ENCODE measurements at places on chromosomes 3 and 15. TPM values are rescaled to one million over a fixed set of nuclear protein-coding genes. Genes with fewer than 3 reads are reported as not detected.

CDC25A gene
- total RNA-seq, result 32.5 TPM

CAMK2N2 gene
- total RNA-seq, result 0.18 TPM

FEZF2 gene
- not detected for total RNA-seq

ECT2 gene
- 40.6 TPM for total RNA-seq

GRCh38 chr3:46321461-46322104 lies 32.3 kb upstream of the CCR2 start:
- no peak overlapping the region for H3K27ac ChIP-seq
- no peaks in the 10 kb centered on the region for H3K36me3 ChIP-seq
- H3K27me3 ChIP-seq, result peaks cover 24% of the 10 kb centered on the region
- H3K4me3 ChIP-seq, result no peak overlapping the region

GRCh38 chr15:80342148-80342547 lies 62.0 kb upstream of the ARNT2 start:
- H3K27ac ChIP-seq, result no peak overlapping the region
- no peaks in the 10 kb centered on the region for H3K4me1 ChIP-seq
- no peak overlapping the region for H3K4me3 ChIP-seq
- no peak for DNase-seq

DNA sequence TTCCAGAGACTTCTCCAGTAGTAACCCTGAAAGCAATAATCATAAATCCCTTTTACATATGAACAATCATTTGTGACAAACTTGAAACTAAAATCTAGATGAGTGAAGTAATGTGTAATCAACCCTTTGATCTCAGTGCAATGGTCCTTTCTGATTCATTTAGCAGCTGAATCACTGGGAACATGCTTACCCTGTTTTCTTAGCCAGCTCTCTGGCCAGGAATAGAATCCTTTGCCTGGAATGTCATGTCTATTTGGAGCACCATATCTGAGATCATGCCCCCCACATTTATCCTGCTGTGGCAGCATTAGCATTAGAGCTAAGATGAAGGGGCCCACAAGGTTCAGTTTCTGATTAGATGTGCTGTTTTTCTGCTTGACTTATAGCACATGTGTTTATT lies 309.8 kb downstream of the OXSM start:
- H3K27me3 ChIP-seq, result no peaks in the 10 kb centered on the region
- H3K36me3 ChIP-seq, result no peaks in the 10 kb centered on the region
- H3K27ac ChIP-seq, result no peak overlapping the region
- DNase-seq, result no peak
- no peak overlapping the region for H3K4me3 ChIP-seq

- no peak overlapping the region for H3K4me3 ChIP-seq
- no peak for DNase-seq
- H3K27me3 ChIP-seq, result no peaks in the 10 kb centered on the region
- H3K27ac ChIP-seq, result no peak overlapping the region
- no peaks in the 10 kb centered on the region for H3K4me1 ChIP-seq
These were observed 252.0 kb upstream of the VEPH1 start for GRCh38 chr3:157755233-157755632.

DNA sequence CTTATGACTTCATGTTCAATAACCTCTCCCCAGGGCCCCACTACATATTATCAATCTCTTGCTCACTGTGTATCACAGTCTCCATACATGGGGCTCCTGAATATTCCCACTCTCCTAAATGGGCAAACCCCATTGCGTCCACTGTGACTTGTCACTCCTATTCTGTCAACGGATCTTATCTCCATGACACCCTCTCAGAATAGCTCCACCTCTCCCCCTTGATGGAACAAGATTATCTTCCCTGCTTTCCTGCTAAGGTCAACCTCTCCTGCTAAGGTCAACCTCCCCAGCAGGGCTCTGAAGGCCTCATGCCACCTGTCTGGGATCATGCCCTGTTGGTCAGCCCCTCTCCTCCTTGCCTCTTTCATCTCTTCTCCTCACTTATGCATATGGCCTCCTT lies 1.8 kb downstream of the CLDN18 start:
- no peak overlapping the region for H3K27ac ChIP-seq
- no peak overlapping the region for H3K4me3 ChIP-seq
- H3K4me1 ChIP-seq, result no peaks in the 10 kb centered on the region

GRCh38 chr3:60325610-60326170 lies 925.6 kb downstream of the FHIT start:
- no peak overlapping the region for H3K27ac ChIP-seq
- no peaks in the 10 kb centered on the region for H3K4me1 ChIP-seq
- no peak overlapping the region for H3K4me3 ChIP-seq
- no peak for DNase-seq
- no peaks in the 10 kb centered on the region for H3K36me3 ChIP-seq

GRCh38 chr15:80309769-80310384 lies 57.9 kb upstream of the CTXND1 start:
- H3K27me3 ChIP-seq, result peaks cover 24% of the 10 kb centered on the region
- no peaks in the 10 kb centered on the region for H3K4me1 ChIP-seq
- H3K4me3 ChIP-seq, result no peak overlapping the region
- H3K36me3 ChIP-seq, result no peaks in the 10 kb centered on the region
- DNase-seq, result no peak

- H3K27me3 ChIP-seq, result peaks cover 25% of the 10 kb centered on the region
- H3K4me3 ChIP-seq, result no peak overlapping the region
- no peak overlapping the region for H3K27ac ChIP-seq
- no peaks in the 10 kb centered on the region for H3K4me1 ChIP-seq
- no peaks in the 10 kb centered on the region for H3K36me3 ChIP-seq
These were observed 216.6 kb upstream of the IL12A start for GRCh38 chr3:159771865-159772611.

- H3K4me3 ChIP-seq, result no peak overlapping the region
- no peak overlapping the region for H3K27ac ChIP-seq
- no peak for DNase-seq
These were observed 388.6 kb downstream of the GABRG3 start for GRCh38 chr15:27359586-27359985.

- no peak overlapping the region for H3K27ac ChIP-seq
- H3K4me3 ChIP-seq, result no peak overlapping the region
- DNase-seq, result no peak
- no peaks in the 10 kb centered on the region for H3K36me3 ChIP-seq
- peaks cover 2% of the 10 kb centered on the region for H3K27me3 ChIP-seq
These were observed 36.9 kb downstream of the THRB start for GRCh38 chr3:24457719-24458118.

DNA sequence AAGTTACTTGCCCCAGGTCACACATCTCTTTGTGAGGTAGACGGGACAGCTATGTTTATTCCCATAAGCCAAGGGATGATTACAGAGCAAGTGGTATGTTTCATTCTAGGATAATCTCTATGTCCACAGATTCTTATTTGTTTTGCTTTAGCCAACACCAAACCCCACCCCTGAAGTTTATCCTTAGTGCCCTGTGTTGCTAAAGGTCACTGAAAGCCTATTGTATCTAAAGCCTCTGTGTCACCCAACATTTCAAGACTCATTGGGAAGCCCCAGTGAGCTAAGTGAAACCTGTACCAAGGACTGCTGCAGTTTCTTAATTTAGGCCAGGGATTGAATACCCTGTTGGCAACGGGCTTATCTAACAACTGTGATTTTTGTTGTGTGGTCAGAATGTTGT lies 135.6 kb downstream of the ADAMTS9 start:
- H3K4me3 ChIP-seq, result no peak overlapping the region
- H3K27me3 ChIP-seq, result peaks cover 9% of the 10 kb centered on the region
- DNase-seq, result no peak
- no peaks in the 10 kb centered on the region for H3K36me3 ChIP-seq
- no peak overlapping the region for H3K27ac ChIP-seq
- H3K4me1 ChIP-seq, result no peaks in the 10 kb centered on the region

DNA sequence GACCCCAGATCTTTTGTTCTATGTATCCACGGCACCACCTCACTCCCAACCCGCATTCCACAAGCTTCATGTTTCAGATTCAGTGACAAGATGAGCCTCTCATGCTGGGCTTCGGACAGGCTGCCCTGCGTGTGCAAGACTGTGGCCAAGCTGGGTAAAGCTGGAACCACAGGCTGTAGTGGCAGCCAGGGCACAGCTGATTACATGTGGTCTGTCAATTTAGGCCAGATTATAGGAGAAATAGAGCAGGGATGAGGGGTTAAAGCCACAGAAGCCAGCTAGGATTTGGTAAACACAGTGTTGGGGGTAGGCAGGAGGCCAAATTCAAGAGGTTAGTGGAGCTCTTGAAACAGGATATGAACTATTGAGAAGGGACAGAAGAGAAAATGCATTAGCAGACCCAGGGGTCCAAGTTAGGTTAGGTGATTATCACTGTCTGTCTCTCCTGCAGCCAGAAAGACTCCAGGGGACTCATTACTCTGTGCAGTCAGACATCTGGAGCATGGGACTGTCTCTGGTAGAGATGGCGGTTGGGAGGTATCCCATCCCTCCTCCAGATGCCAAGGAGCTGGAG lies 12.9 kb downstream of the SNAPC5 start:
- no peaks in the 10 kb centered on the region for H3K27me3 ChIP-seq
- H3K27ac ChIP-seq, result peak overlapping the region; percentile 63
- no peak overlapping the region for H3K4me3 ChIP-seq
- no peaks in the 10 kb centered on the region for H3K4me1 ChIP-seq
- H3K36me3 ChIP-seq, result peaks cover 39% of the 10 kb centered on the region
- no peak for DNase-seq

GRCh38 chr15:58163985-58164384 lies 25.8 kb downstream of the AQP9 start:
- H3K4me3 ChIP-seq, result no peak overlapping the region
- no peak for DNase-seq
- H3K27me3 ChIP-seq, result peaks cover 27% of the 10 kb centered on the region
- no peaks in the 10 kb centered on the region for H3K36me3 ChIP-seq
- no peaks in the 10 kb centered on the region for H3K4me1 ChIP-seq
- H3K27ac ChIP-seq, result no peak overlapping the region

GRCh38 chr15:60047701-60048100 lies 43.6 kb downstream of the FOXB1 start:
- peaks cover 3% of the 10 kb centered on the region for H3K36me3 ChIP-seq
- H3K4me3 ChIP-seq, result no peak overlapping the region
- H3K4me1 ChIP-seq, result peaks cover 18% of the 10 kb centered on the region
- DNase-seq, result no peak
- peaks cover 8% of the 10 kb centered on the region for H3K27me3 ChIP-seq
- H3K27ac ChIP-seq, result no peak overlapping the region
